ENCODE measurements at places on chromosomes 4 and X.

GRCh38 chrX:135480076-135480475 is 40.4 kb upstream of the INTS6L start:
- no peak for DNase-seq

DNA sequence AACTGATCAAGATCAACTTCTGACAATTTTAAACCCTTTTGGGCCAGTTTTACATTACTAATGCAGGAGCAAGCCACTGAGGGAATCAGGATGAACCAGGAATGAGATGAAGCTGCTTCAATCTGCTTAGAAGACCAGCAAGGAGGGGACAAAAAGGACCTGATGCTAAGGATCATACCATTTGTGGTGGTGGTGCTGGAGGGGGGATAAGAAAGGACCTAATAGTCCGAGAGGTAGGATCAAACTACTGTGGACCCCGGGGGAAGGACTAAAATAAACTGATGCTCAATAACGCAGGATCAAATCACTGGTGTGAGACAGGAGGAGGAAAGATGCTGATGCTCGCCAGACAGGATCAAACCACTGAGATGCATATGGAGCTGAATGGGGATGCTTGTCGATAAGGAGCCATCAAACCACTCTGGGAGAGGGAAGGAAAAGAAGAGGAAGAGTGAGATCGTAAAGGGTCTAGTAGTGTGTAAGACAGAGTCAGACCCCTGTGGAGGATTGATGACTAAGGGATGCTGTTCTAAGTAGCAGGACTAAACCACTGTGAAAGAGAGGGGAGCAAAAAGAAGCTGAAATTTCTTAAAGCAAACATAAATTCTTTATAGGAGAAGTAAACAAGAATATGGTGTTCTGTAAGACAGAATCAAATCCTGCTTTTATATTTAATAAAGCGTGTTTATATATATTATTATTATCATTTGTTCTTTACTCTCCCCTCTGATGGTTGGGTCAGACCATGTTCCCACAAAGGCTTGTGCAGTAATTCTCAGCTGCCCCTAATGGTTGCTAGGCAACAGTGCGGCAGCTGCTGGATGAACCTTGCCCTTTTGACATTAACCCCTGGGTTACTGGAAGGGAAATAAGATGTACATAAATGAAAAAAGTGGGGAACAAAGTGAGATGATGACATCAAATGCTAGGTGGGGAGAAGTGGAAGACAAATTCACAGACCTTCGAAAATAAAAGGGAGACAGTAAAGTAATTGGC is 432.5 kb upstream of the FGF16 start:
- DNase-seq, result peak; percentile 77

GRCh38 chrX:153387987-153388721 is 13.0 kb downstream of the PNMA6E start:
- no peak for DNase-seq

GRCh38 chr4:133969202-133969848 is 232.3 kb downstream of the PABPC4L start:
- DNase-seq, result no peak

DNA sequence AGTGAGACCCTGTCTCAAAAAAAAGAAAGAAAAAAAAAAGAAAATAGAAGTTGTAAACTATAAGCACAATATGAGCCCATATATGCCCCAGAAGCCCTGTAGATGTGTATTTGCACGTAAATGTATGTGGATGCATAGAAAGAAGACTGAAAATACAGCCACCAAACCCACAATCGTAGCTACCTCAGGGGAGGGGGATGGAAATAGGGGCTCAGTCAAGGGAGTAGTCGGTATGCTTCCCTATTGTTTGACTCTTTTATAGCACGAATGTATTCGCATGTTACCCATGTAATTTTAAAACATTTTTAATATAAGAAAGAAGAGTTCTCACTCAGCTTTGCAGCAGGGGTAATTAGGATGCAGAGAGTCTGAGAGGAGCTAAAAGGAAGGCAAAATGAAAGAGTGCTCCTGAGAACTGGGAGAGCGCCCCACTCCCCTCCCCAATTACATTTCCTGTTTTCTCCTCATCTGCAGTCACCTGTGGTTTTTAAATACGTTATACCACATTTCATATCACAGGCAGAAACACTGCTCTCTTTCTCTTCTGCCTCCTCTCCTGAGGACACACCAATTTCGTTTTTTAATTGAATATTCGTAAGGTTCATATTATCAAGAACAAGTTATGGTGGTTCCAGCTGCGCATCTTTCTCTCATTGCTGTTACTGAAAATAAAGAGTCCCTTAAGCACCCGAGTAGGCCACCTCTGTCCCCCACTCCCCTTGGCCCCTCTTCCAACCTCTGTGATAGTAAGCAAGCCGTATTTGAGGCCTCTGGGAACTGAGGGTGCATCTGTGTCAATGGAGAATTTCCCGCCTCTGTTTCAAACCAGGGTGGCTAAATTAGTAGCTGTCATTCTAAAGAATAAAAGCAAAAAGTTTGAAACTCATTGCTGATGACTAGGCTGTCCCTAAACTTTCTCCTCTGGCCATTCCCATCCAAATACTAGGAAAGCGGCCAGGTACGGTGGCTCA is 10.7 kb downstream of the SEPTIN6 start:
- DNase-seq, result no peak

GRCh38 chr4:146051728-146052391 is 113.2 kb upstream of the ZNF827 start:
- no peak for DNase-seq

DNA sequence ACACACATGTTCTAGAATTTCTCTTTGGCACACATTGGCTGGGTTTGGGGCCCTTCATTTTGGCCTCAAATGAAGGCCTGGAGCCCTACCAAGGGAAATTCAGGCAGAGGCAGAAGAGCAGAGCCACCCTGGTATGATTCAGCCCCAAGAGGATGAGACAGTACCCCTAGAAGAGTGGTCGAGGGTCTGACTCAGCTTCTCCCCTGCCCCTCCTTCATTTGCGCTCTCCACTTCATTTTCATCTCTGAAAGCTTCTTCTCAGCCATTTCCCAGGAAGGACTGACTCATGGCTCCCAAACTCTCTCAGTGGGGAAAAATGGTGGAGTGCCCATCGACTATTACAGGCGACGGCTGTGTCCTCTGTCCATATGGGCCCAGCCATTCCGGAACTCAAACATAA is 43.5 kb downstream of the MAMLD1 start:
- no peak for DNase-seq

DNA sequence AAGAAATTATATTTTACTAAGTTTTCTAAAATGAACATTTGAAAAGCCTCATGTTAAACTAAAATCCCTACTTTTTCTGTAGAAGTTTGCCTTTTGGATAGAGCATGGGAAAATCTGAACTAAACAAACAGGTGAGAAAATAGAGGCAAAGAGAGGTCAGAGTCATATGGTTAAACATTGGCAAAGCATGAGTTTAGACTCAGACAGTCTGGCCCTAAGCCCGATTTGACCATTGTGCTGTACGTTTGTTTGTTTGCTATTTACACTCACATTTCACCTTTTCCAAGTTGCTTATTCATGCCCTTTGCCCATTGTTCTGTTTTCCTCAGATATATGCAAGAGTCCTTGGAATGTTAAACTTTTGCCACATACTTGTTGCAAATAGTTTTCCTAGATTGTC is 85.4 kb downstream of the TIGD2 start:
- no peak for DNase-seq

DNA sequence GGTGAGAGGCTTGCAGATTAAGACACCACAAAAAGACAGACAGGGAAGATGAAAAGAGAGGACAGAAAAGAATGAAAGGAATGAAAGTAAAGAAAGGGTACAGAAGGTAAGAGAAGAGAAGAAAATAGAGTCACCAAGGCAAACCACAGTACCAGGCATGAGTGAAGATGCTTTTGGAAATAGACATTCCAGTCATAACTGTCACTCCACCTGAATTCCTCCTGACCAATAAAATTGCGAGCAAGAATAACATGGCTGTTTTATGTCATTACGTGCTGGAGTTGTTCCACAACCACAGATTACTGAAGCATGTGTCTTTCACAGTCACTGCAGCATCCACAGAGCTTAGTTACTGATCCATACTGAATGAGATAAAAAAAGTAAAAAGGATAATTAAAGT is 864.9 kb upstream of the SLIT2 start:
- no peak for DNase-seq

DNA sequence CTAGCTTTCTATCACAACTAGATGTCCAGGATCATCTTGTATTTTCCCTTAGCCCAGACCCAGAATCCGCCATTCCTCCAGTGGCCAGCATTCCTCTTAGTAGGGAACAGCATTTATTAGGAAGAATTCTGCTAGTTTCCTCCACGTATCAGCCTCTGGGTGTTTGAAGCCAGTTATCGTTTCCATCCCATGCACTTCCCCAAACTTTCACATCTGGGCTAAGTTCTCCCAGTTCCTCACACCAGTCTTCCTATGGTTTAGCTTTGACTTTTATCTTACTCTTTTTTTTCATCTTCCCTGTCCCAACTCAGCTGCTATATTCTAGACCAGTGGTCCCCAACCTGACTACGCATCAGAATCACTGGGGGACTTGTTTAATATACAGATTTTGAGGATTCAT is 53.5 kb upstream of the PRSS48 start:
- no peak for DNase-seq

DNA sequence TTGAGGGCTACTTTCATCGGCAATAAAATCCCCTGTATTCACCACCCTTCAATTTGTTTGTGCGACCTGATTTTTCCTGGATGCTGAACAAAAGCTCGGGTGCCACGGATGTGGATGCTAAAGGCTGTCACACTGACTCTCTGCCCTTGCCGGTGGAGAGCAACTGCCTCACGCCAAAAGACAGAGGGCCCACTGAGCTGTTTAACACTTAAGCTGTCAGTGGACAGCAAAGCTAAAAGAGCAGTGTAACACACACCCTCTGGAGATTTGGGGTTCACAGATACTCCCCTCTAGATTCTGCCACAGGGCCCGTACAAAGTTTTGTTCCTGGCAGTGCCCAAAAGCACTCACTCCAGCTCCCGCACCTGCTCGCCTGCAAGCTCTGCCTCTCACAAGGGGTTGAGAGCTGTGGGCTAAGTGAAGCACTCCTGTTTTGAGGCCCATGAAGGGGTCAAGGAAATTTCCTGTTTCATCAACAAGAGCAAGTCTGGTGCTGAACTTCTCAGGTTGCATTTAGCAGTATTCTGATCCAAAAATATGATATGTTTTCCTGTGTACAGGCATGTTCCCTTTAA is 1571.9 kb downstream of the ADGRL3 start:
- no peak for DNase-seq

GRCh38 chr4:1241936-1242505 is 6.9 kb downstream of the CTBP1 start:
- DNase-seq, result no peak

GRCh38 chr4:173700650-173701049 is 170.6 kb upstream of the HAND2 start:
- DNase-seq, result no peak

DNA sequence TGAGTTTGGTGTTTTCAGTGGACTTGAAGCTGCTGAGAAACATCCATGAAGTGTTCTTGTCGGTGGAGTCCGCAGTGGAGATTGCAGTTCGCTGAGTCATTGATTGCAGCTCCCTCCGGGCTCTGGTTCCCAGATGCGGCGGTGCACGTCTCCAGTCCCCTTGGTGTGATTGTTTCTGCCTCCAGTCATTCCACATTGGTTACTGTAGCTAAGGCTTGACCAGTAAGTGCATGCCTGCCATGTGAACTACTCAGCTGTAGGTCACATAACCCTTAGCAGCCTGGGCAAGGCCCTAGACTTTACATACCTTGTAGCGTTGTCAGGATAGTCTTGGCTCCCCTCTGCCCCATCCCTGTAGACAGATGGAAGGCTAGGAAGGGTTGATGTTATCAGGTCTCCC is 53.8 kb upstream of the CLCN4 start:
- DNase-seq, result no peak

DNA sequence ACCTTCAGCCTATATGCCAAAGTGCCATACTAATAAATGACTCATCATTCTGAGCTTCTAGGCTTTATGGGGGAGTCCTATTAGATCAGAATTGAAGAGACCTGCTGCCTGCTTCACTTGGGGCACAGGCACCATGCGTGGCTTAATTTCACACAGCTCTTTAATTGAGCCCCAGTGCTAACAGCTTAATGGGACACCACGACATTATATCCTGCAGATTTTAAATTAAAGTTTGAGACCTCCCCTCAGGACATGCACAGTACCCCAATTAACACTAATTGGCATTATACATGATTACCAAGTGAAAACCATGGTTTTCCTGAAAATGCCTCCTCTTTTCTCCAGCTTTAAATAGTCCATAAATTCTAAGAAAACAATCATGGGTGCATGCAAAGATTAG is 6.8 kb downstream of the C1QTNF7 start:
- DNase-seq, result no peak

Measured in putamen (tissue), 1 donor.